ENCODE measurements at places on chromosomes 16 and 17. TPM values are rescaled to one million over a fixed set of nuclear protein-coding genes. Genes with fewer than 3 reads are reported as not detected.

- DNase-seq = no peak
Measured at GRCh38 chr17:81952792-81953228, 5.8 kb upstream of the MYADML2 start.

DNA sequence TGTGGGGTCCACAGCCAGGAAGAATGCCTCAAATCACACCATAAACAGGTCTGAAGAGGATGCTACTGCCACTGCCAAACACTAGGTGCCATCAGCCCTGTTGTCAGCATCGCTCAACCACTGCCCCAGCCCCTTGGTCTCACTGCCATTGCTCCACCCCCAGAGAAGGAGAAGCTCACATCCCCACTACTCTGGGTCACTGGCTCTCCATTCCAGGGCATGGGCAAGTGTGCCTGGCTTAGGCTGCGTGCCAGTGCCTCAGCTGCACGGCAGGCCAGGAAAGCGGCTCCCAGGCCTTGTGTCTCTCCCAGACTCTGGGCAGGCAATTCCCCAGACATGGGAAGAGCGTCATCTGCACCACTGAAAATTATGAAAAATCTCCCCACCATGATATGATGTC is 1.2 kb upstream of the IGSF6 start:
- DNase-seq = no peak

Gene INCA1
- 6.9 TPM for polyA plus RNA-seq

DNA sequence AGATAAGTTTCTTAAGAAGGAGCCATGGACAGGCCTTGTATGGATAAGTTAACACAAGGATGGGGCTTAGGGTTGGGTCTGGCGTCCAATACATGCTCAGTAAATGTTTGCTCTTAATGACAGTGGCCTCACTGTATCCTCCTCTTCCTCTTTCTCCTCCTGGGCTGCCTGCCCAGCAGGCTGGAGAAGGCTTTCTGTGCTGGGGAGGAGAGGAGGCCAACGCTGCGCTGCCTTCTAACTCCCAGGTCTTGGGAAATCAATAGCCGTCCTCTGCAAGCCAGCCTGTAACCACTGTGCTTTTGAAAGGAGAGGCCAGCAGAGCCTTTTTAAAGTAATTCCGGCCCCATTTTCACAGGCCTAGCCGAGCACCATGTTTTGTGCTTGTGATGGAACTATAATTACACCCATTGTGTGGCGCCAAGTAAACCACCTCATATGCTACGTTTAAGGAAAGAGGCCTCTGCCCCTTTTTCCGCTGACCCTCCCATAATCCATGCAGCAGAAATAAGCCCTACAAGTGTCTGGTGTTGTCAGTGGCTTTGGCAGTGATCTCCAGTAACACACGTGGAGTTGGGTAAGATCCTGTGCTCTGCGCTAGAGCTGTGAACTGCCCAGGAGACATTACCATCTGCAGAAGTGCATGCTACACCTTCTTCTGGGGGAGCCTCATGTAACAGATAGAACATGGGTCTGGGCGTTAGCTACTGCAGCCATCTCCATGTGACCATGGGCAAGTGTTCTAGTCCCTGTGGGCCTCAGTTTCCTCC is 368.2 kb downstream of the SNX29 start:
- DNase-seq = no peak

Data from renal pelvis (tissue), 12 donors.